ENCODE measurements at places on chromosomes 7 and 10.
A peak's percentile ranks its signal among the peaks of the same experiment; 100 is the strongest.

- no peak for DNase-seq
Observed at GRCh38 chr10:71621231-71622153, 98.1 kb downstream of the C10orf105 start.

DNA sequence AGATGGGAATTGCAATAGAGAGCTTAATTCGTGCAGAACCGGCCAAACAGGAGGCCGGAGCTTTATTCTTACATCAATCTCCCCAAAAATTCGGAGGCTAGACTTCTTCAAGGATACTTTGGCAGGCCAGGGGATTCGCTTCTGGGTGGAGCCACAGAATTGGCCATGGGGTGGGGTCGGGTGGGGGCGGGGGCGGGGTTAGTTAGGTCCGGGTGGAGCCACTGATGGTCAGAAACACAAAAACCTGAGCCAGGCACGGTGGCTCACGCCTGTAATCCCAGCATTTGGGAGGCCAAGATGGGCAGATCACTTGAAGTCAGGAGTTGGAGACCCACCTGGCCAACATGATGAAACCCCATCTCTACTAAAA lies 87.5 kb downstream of the SEPTIN14 start:
- no peak for DNase-seq

- peak; percentile 69 for DNase-seq
Observed at GRCh38 chr7:2100278-2101208, 132.2 kb downstream of the MAD1L1 start.

DNA sequence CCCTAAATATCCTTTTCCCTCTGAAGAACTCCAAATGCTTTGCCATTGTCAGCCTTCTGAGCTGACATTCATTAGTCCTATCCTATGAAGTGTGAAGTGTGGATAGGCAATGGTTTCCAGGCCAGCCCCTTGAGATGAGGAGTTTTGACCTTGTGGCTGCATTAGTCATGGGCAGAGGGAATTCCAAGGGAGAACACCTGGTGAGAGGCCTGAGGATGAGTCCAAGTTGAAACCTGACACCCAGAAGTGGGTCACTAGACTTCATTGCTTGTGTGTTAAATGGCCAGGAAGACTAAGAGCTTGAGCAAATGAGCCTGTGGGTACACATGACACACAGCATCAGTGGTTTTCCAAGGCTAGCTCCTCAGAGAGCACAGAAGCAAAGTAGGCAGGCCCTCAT lies 260.8 kb downstream of the SKAP2 start:
- no peak for DNase-seq

GRCh38 chr10:93309062-93309461 lies 173.1 kb downstream of the MYOF start:
- no peak for DNase-seq

- no peak for DNase-seq
Observed at GRCh38 chr10:98340940-98341310, 72.9 kb upstream of the LOXL4 start.

- no peak for DNase-seq
Observed at GRCh38 chr7:92988051-92988450, 129.7 kb downstream of the SAMD9 start.

- DNase-seq = no peak
Observed at GRCh38 chr10:10094691-10095090, 923.0 kb upstream of the CELF2 start.

Measured in GM13976 (cell line).